ENCODE measurements at places on chromosomes 4 and X. TPM values are rescaled to one million over a fixed set of nuclear protein-coding genes. Genes with fewer than 3 reads are reported as not detected.

The GBA3 gene
- not detected for total RNA-seq

The ZFP42 gene
- total RNA-seq, result 0.59 TPM

The PNCK gene
- total RNA-seq, result not detected

The FGF13 gene
- under 0.01 TPM for total RNA-seq

The BMPR1B gene
- total RNA-seq, result 7.7 TPM

The LAMTOR3 gene
- 29.1 TPM for total RNA-seq

The PRDM8 gene
- total RNA-seq, result 4.0 TPM

The SHROOM4 gene
- total RNA-seq, result 0.39 TPM

The CTAG2 gene
- total RNA-seq, result not detected

The WDR19 gene
- 32.5 TPM for total RNA-seq

The SSX4B gene
- total RNA-seq, result not detected

The COL4A6 gene
- total RNA-seq, result 1.5 TPM

The RNF150 gene
- total RNA-seq, result 0.39 TPM

The CRMP1 gene
- not detected for total RNA-seq

The HSD17B13 gene
- total RNA-seq, result not detected

The SH3RF1 gene
- 23.1 TPM for total RNA-seq

The GUCY1B1 gene
- total RNA-seq, result 4.8 TPM

The FTSJ1 gene
- 89.9 TPM for total RNA-seq

The MED12 gene
- total RNA-seq, result 24.4 TPM

The GABRG1 gene
- not detected for total RNA-seq

The CXorf51B gene
- total RNA-seq, result not detected

The SHISA3 gene
- 0.37 TPM for total RNA-seq

The LPAR4 gene
- under 0.01 TPM for total RNA-seq

The ARHGAP6 gene
- total RNA-seq, result 29.7 TPM

The DACH2 gene
- not detected for total RNA-seq

The PASD1 gene
- not detected for total RNA-seq

The MEPE gene
- not detected for total RNA-seq

The DDIT4L gene
- 12.9 TPM for total RNA-seq

The CXCR3 gene
- total RNA-seq, result not detected

The TMEM184C gene
- total RNA-seq, result 29.7 TPM

Data from subcutaneous preadipocyte (primary cell).